IMR-90 (cell line): ENCODE measurements at places on chromosomes 16 and 17. TPM values are rescaled to one million over a fixed set of nuclear protein-coding genes. Genes with fewer than 3 reads are reported as not detected.

DNA sequence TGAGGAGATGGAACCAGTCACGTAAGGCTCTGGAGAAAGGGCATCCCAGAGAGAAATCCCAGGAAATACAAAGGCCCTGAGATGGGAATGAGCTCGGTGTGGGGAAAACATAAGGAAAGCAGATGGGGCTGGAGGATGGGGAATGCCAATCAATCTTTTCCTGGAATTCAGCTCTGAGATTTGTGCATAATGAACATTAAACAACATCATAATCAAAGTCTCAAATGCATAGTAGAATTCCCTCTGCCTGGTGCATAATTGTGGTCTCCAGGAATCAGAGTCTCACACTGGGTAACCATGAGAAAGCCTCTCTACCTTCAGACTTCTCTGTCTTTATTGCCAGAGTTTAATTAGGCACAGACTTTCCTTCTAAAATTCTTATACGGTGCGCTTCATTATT lies 30.8 kb downstream of the OTOA start:
- H3K4me3 ChIP-seq, result no peak overlapping the region
- DNase-seq, result no peak
- no peak overlapping the region for H3K27ac ChIP-seq
- no peaks in the 10 kb centered on the region for H3K4me1 ChIP-seq
- no peaks in the 10 kb centered on the region for H3K36me3 ChIP-seq
- H3K27me3 ChIP-seq, result peaks cover 1% of the 10 kb centered on the region; the same call in 1 of the 2 replicates

- H3K4me1 ChIP-seq, result peaks cover 4% of the 10 kb centered on the region; the same call in 1 of the 2 replicates
- no peaks in the 10 kb centered on the region for H3K27me3 ChIP-seq
- no peak for DNase-seq
Measured at GRCh38 chr17:15249487-15249886, 15.6 kb downstream of the PMP22 start.

GRCh38 chr16:54628796-54629625 lies 301.7 kb upstream of the IRX5 start:
- no peaks in the 10 kb centered on the region for H3K27me3 ChIP-seq
- H3K27ac ChIP-seq, result no peak overlapping the region
- no peak overlapping the region for H3K4me3 ChIP-seq
- no peak for DNase-seq

DNA sequence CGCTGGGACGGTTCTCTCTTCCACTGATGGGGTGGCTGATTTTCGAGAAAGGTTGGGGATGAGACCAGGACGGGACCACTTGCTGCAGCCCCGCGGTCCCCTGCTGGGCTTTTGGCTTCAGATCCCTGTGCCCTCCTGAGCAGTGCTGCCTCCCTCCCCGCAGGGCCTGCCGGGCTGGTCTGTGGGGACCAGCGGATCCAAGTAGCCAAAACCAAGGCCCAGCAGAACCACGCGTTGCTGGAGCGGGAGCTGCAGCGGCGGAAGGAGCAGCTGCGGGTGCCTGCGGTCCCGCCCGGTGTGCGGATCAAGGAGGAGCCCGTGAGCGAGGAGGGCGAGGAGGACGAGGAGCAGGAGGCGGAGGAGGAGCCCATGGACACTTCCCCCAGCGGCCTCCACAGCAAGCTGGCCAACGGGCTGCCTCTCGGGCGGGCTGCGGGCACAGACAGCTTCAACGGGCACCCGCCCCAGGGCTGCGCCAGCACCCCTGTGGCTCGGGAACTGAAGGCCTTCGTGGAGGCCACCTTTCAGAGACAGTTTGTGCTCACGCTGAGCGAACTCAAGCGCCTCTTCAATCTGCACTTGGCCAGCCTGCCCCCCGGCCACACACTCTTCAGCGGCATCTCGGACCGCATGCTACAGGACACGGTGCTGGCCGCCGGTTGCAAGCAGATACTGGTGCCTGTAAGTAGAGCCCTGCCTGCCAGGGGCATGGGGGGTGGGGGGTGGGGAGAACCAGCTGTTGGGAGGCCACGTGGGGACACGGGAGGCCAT lies 28.6 kb downstream of the POLR3E start:
- H3K4me1 ChIP-seq, result no peaks in the 10 kb centered on the region
- H3K27ac ChIP-seq, result no peak overlapping the region
- no peak overlapping the region for H3K4me3 ChIP-seq
- no peaks in the 10 kb centered on the region for H3K27me3 ChIP-seq
- DNase-seq, result no peak
- H3K36me3 ChIP-seq, result peaks cover 58% of the 10 kb centered on the region

DNA sequence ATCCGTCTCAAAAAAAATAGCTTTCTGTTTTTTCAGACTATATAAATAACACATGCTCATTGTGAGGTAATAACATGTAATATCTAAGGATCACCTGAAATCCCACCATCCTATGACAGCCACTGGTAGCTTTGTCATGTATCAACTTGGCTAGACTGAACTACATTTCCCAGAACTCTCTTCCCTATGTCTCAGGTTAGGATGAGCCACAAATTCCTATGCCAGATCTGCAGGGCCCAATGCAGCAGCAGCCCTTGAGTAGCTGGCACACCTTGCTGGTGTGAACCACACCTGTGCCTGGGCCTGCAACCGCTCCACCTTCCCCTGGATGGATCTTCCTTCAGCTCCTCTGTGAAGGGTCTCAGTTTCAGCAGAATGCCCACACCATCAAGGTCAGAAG lies 28.1 kb downstream of the OGFOD1 start:
- DNase-seq, result no peak
- H3K27me3 ChIP-seq, result no peaks in the 10 kb centered on the region
- no peak overlapping the region for H3K27ac ChIP-seq
- peaks cover 30% of the 10 kb centered on the region for H3K36me3 ChIP-seq
- no peak overlapping the region for H3K4me3 ChIP-seq

- no peaks in the 10 kb centered on the region for H3K27me3 ChIP-seq
- H3K27ac ChIP-seq, result peak overlapping the region; percentile 64
- peak overlapping the region; percentile 51 for H3K4me3 ChIP-seq
- no peaks in the 10 kb centered on the region for H3K36me3 ChIP-seq
- no peak for DNase-seq
Measured at GRCh38 chr17:8173871-8174322, 2.3 kb downstream of the TMEM107 start.

DNA sequence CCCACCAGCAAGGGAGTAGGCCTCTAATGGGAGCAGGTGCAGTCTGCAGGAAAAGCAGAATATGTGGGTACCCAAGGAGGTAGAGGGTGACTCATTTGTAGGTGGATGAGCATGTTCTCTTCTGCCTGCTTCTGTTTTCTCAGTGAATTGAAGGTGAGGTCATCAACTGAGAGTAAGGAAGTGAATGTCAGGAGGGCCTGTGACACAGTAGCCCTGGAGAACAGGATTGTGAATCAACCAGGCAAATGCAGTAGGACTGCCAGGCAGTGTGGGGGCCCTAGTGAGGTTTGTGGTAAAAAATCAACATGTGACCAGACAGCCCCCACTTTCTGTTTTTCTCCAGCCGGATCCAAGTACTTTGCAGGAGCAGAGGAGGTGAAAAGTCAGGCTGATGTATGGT lies 150.5 kb upstream of the SOX9 start:
- H3K4me1 ChIP-seq, result peaks cover 2% of the 10 kb centered on the region; the same call in 1 of the 2 replicates
- no peak overlapping the region for H3K27ac ChIP-seq
- no peaks in the 10 kb centered on the region for H3K36me3 ChIP-seq
- peak; percentile 64 for DNase-seq
- H3K27me3 ChIP-seq, result no peaks in the 10 kb centered on the region

DNA sequence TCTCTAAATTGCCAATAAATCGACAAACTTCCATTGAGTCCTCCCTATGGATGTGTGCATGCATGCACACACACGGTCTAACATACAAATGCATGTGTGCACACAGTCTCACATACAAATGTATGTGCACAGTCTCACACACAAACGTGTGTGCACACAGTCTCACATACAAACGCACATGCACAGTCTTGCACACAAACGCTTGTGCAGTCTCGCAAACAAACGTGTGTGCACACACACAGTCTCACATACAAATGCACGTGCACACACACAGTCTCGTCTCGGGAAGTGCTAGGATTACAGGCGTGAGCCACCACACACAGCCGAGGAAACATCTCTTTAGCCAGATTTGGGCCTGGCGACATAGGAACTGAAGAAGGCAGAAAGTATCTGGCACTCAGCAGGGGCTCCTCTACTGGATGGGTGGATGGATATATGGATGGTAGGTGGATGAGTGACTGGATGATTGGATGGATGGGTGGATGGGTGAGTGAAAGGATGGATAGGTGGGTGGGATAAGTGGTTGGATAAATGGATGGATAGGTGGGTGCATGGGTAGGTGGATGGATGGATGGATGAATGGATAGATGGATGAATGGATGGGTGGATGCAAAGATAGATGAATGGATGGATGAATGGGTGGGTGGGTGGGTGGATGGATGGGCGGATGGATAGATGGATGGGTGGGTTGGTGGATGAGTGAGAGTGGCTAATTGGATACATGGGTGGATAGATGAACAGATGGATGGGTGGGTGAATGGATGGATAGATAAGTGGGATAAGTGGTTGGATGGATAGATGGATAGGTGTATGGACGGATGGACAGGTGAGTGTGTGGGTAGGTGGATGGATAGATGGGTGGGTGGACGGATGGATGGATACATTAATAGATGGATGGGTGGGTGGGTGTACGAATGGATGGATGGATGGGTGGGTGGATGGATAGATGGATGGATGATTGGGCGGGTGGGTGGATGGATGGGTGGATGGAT lies 48.9 kb upstream of the FASN start:
- DNase-seq, result no peak
- H3K4me1 ChIP-seq, result no peaks in the 10 kb centered on the region
- 0 out of 2 replicates have a peak, but pooled peaks cover 3% of the 10 kb centered on the region for H3K36me3 ChIP-seq

DNA sequence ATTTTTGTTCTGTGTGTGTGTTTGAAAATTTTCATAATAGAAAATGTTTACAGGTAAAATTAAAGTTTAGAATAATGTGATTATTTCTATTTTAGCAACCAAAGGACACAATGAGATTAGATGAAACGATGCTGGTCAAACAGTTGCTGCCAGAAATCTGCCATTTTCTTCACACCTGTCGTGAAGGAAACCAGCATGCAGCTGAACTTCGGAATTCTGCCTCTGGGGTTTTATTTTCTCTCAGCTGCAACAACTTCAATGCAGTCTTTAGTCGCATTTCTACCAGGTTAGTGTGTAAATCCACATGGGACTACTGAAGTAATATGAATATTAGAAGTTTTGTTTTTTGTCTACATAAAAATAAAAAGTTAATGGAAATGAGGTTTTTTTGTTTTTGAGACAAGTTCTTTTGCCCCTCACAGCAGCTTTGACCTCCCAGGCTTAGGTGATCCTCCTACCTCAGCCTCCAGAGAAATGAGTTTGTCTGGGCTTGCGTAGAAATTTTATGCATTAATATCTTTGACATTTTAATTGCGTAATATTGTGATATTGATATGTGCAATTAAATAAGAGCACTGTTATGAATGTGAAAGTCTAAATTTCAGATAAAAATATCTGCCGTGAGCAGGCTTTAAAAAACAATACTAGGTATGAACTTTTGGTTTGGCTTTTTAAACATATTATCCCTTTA lies 68.5 kb downstream of the NF1 start:
- no peaks in the 10 kb centered on the region for H3K27me3 ChIP-seq
- 0 out of 2 replicates have a peak, but pooled peaks cover 1% of the 10 kb centered on the region for H3K4me1 ChIP-seq
- no peak overlapping the region for H3K4me3 ChIP-seq
- H3K36me3 ChIP-seq, result peaks cover 9% of the 10 kb centered on the region
- H3K27ac ChIP-seq, result no peak overlapping the region
- DNase-seq, result no peak

DNA sequence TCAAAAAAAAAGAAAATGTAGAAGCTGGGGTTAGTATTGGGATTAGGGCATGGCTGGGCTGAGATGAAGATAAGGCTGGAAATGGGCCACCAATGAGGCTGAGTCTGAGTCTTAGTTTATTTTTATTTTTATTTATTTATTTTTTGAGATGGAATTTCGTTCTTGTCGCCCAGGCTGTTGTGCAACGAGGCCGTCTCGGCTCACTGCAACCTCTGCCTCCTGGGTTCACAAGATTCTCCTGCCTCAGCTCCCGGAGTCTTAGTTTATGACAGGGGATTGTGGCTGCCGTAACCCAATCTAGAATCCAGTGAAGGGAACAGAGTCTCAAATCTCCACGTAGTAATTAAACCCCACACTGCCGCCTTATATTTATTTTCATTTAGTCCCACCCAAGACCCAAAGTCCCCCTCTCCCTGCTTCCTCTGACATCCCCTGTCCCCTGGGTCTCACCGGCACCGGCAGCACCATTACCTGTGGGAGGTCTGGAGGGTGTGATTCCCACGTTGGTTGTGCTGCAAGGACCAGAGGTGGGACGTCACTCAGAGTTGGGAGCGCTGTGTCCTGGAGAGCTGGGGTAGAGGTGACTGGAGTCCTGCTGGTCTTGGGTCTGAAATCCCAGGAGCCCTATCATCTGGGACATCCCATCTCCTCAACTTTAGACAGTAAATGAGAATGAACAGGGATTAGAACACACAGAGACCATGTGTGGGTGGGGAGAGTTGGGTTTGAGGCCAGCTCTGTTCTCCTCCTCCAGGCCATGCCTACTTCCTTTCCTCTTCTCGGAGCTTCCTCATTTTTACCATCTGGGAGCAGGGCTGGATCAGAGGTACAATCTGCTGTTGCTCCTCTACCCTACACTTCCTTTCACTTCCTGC lies at the start of gene CLEC10A:
Gene CLEC10A (minus strand): TSS at position 671 of the 875 bp plus-strand sequence. CDS start 1,439 bp downstream, outside the sequence.
- H3K36me3 ChIP-seq, result no peaks in the 10 kb centered on the region
- H3K4me3 ChIP-seq, result no peak within 1 kb of the TSS
- no peaks in the 10 kb centered on the region for H3K4me1 ChIP-seq
- H3K27me3 ChIP-seq, result peaks cover 8% of the 10 kb centered on the region
- DNase-seq, result no peak

- no peaks in the 10 kb centered on the region for H3K4me1 ChIP-seq
- H3K27me3 ChIP-seq, result peaks cover 61% of the 10 kb centered on the region
- DNase-seq, result no peak
- no peak overlapping the region for H3K27ac ChIP-seq
- H3K4me3 ChIP-seq, result no peak overlapping the region
Measured at GRCh38 chr16:87642491-87642890, 40.2 kb downstream of the JPH3 start.

DNA sequence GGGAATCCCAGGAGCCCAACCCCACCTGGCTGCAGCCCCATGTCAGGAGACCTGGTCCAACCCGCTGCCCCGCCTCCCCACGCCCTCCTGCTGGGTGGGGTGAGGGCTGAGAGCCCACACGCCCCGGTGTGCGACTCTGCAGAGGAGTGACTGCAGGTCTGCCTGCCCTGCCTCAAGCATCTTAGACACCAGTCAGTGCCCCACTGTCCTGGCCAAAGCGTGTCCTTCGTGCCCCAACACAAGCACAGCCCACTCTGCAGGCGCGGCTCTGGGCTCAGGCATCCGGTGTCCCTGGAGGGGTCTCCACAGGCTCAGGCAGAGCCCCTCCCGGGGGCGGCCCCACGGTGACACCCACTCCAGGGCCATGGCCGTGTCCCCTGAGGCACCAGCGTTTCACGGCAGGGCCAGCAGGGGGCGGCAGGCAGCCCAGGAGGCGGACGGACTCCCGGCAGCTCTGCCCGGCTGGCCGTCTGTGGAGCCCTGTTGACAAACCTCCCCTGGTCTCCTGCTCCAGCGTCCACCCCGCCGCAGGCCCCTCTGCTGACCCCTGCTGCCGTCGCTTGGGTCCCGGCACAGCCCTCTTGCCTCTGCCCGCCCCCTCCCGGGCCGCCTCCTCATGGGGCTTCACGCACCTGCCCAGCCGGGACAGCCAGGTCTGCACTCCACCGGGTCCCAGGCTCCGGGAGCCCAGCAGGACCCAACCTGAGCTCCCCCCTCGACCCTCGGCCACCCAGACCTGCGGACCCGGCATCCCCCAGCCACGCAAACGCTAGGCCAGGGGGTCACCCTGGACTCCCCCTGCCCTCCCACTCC lies 8.6 kb upstream of the UBE2I start:
- peak; percentile 22 for DNase-seq
- H3K36me3 ChIP-seq, result no peaks in the 10 kb centered on the region
- peaks cover 11% of the 10 kb centered on the region for H3K27me3 ChIP-seq
- H3K27ac ChIP-seq, result no peak overlapping the region
- no peak overlapping the region for H3K4me3 ChIP-seq

Gene CACNA1G
- total RNA-seq, result under 0.01 TPM in 1 of 2 replicates, not detected in the other

Gene KAT8
- 18.9 and 19.4 TPM in 2 replicates for total RNA-seq

Gene ADAD2
- total RNA-seq, result not detected in 2 replicates

Gene COL1A1
- total RNA-seq, result 1,825 and 2,180 TPM in 2 replicates

Gene KIF18B
- 1.3 and 2.5 TPM in 2 replicates for total RNA-seq

Gene TOM1L2
- 23.3 and 34.4 TPM in 2 replicates for total RNA-seq
